CD8-positive, alpha-beta T cell (primary cell): ENCODE measurements at places on chromosomes 6 and 20.
A peak's percentile ranks its signal among the peaks of the same experiment; 100 is the strongest.

- no peak for DNase-seq
Measured at GRCh38 chr6:35610830-35611229, 77.9 kb downstream of the FKBP5 start.

GRCh38 chr6:71205336-71205956 is 83.2 kb upstream of the OGFRL1 start:
- DNase-seq, result no peak

GRCh38 chr6:8483650-8484049 is 48.3 kb upstream of the SLC35B3 start:
- no peak for DNase-seq

DNA sequence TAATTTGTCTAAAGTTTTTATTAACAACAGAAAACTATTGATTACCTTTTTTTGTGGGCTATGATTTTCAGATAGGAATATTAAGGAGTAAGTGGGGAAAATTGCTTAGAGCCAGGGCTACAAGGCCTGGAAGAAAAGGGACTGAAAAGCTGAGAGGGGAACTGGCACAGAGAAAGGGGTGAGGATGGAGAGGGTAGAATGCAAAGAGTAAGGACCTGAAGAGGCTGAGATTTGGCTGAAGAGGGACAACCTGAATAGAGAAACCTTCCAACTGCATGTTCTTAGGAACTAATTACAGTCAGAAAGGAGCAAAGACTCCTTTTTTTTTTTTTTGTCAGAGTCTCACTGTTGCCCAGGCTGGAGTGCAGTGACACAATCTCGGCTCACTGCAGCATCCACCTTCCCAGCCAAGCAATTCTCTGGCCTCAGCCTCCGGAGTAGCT is 16.7 kb downstream of the BTN2A1 start:
- peak; percentile 10 for DNase-seq

DNA sequence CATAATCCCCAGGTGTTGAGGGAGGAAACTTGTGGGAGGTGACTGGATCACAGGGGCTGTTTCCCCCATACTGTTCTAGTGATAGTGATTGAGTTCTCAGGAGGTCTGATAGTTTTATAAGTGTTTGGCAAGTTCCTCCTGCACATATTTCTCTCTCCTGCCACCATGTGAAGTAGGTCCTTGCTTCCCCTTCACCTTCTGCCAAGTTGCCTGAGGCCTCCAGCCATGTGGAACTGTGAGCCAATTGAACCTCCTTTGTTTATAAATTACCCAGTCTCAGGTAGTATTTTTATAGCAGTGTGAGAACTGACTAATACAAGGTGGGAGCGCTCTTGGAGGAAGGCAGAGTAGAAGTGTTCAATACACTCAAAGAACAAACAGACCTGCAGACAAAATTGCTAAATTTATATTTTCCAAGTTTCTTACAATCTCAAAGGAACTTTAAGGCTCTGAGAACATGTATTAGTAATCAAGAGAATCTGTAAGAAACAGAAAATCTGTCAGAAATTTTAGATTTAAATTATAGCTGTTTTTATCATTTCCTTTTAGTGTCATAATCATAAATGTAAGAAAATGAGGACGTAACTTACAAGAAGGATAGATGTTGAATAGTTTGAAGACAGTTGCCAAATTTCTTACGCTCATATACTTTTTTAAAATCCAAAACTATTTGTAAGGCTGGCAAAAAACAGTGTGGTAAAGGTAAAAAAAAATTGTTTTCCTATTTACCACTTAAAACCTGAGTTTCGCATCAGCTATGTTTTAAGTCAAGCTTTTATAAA is 77.7 kb downstream of the ASCC3 start:
- DNase-seq, result no peak

GRCh38 chr20:34022151-34022838 is 28.6 kb downstream of the RALY start:
- no peak for DNase-seq

DNA sequence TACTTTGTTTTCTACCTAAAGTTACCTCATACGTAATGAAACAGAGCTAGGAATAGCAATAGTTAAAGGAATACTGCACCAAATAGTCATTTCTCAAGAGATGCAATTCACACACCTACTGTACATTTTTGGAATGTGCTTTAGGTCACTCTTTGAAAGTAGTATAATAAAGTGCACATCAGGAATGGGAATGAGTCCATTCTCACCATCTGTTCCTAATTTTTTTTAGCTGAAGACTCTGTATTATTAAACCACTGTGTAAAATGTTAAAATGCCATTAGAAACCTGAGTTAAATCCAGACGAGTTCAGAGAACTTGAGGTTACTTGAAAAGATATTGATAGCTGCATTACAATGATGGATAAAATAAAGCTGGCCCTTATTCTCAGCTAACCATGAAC is 51.9 kb upstream of the EPHA7 start:
- no peak for DNase-seq

DNA sequence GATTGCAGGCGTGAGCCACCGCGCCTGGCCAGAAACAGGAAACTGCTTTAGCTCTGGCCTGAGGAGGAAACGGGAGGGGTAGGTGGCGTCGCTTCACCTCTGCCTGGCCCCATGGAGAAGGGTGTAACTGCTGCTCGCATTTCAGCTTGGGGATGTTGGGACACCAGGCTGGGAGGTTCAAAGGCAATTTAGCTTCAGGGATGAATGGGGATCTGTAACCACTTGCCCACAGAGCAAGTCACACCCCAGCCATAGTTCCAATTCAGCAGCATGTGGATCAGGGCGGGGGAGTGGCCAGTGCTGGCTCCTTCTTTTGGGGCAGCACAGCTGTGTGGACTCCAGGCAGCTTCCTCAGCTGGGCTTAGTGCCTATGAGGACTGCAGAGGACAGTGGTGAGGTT is 34.8 kb upstream of the NUP153 start:
- no peak for DNase-seq

- DNase-seq, result no peak
Measured at GRCh38 chr20:25052255-25053194, 5.4 kb downstream of the ACSS1 start.

GRCh38 chr6:2853769-2854395 is 12.2 kb upstream of the SERPINB1 start:
- DNase-seq, result no peak

DNA sequence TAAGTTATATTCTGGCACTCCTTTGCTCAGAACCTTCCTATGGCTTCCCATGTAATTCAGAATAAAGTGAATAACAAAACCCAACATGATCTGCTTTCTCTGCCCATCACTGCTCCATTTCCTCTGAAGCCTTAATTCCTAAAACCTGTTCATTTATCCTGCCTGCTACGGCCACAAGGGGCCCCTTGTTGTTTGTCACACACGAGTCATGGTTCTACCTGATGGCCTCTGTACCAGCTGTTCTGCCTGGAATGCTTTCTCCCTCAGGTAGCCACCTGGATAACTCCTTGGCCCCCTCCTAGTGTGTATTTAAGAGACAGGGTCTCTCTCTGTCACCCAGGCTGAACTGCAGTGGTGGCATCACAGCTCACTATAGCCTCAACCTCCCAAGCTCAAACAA is 26.8 kb downstream of the ERGIC3 start:
- no peak for DNase-seq

DNA sequence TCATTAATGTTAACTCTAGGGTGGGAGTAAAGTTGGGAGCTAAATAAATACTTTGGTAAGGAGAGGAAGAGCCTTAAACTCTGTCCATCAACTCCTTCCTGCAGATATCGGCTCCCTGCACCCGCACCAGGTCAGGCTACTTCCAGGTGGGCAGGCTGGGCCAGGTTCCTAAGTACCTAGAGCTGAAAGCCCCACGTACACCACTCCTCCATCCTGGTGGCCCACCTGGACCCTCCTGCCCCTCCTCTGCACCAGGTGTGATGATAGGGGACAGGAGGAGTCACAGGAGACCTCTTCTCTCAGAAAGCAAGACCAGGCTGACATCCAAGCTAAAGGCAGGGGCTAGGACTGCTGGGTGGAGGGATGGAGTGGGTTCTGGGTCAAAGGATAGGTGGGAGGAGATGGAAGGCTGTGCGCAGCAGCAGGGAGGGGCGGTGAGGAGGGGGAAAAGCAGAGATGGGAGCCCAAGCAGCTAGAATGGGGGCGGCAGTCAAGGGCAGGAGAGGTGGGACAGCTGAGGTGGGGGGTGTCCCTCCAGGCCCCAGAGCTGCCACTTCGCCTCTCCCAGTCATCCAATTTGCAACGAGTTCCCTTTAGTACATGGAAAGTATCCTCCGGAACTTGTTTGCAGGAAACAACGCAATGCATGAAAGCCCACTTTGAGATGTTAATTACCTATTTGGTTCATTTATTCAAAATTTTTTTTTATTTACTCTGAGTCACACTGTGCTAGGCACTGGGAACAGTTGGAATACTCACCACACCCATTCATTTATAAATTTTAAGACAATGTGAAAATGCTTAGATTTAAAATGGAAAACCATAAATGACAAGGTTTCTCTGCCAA is 15.2 kb upstream of the TOX2 start:
- no peak for DNase-seq

GRCh38 chr6:3406891-3407809 is 49.7 kb downstream of the SLC22A23 start:
- DNase-seq, result no peak

DNA sequence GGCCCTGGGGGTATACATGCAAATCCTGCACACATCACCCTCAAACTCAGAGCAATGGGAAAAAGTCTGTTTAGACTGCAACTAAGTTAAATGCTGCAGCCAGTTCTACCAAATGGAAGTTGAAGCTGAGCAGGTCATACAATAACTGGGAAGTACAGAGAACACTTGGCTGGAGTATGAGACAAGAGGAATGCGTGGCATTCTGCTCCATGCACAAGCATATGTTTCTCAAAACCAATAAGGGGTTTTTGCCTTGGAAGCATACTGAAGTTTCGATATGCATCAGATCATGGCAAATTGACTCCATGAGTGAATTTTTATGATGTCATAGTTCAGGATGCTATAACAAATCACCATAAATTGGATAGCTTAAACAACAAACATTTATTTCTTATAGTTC is 193.8 kb downstream of the COL12A1 start:
- DNase-seq, result no peak

GRCh38 chr20:49415668-49416044 is 66.8 kb downstream of the KCNB1 start:
- DNase-seq, result no peak

DNA sequence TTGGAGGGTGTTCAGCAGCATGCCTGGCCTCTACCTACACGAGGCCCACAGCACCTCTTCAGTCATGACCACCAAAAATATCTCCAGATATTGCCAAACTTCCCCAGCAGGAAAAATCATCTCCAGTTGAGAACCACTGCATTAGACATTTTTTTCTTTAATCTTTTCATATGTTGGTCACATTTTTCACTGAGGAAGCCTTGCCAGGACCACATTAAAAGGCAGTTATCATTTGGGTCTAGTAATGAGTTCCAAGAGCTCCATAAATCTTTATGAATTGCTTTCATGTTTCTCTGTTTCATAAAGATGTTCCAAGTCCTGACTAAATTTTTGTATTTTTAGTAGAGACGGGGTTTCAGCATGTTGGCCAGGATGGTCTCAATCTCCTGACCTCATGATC is 28.8 kb downstream of the MTRES1 start:
- DNase-seq, result no peak

DNA sequence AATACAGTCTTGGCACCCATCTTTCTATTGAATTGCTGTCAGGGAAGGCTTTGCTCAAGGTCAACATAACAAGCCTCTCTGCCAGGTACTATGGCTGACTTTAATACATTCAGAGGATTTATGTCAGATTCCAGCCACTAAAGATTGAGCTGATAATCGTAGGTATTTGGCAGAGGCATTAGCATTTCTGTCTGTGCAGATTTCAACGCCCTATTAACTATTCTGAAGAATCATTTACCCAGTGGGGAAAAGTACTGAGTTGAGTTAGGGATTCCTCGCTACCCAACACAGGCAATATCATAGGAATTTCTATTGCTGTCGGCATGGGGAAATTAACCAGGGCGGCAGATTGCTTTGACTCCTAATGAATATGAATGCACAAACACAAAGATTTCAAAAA is 233.7 kb upstream of the SPTLC3 start:
- DNase-seq, result no peak

- DNase-seq, result no peak
Measured at GRCh38 chr6:169766921-169767736, 15.7 kb downstream of the ERMARD start.

DNA sequence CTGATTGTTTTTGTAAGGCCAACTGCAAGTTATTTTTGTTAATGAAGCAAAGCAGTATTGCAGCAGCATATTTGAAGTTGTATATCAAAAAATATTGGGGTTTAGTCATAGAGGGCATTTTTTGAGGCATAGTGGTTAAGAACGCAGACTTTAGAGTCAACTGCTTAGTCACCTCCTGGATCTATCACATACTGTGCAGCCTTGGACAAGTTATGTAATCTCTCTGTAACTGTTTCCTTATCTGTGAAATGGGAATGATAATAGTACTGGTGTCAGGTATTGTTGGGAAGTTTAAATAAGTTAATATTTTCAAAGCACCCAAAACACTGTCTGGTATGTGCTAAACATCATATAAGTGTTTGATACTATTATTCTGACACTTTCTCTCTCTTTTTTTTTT is 27.2 kb upstream of the EFHC1 start:
- no peak for DNase-seq

- no peak for DNase-seq
Measured at GRCh38 chr20:23435626-23436539, 3.6 kb upstream of the CSTL1 start.

- no peak for DNase-seq
Measured at GRCh38 chr6:2725999-2726567, 24.6 kb downstream of the MYLK4 start.

DNA sequence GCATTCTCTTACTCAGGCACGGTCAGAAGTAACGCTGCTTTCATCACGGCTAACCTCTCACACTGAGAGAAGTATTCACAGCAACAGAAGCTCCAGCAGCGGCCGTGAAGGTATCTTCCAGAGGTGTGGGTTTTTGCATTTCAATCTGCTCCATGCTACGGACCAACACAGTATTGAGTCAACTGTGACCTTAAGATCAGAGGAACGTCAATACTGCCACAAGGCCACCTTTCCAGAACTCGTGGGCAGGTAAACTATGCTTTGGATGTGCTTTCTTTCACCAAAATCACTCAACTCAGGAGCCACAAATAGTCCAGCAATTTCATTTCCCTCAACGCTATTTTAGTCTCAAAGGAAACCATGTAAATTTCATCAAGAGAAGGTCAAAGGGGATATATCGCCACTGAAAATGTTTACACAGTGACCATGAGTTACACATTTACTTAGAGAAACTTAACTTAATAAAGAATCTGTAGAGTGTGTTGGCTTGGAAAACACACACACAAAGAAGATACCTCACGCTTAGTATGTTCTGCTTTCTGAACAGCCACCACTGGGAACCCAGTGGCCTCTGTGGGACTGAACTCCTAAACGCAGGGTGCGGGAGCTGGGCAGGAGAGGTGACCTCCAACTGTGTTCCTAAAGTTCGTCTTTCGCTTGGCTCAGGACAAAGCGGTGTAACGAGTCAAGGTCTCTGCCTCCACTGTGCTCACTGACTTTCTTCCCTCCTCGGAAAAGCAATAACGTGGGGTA is 27.9 kb downstream of the TXNDC5 start:
- DNase-seq, result no peak

DNA sequence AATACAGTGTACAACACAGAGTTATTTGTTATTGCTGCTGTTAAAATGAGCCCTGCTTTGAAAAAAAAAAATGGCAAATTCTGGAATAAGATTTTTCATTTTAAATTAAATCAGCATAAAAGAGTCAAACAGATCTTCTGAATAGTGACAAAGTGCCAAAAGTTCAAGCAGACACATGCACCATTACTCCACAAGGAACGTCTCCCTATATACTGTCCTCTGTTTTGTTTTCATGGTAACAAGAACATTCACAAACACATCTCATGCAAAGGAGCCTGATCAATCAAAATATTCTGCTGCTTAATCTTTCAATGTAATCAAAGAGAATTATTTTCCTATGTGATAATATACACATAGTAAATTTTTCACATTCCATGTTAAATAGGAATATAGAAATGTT is 2.7 kb downstream of the HIVEP2 start:
- DNase-seq, result no peak
